Mesenteric fat pad (tissue), 1 donor: ENCODE measurements at places on chromosomes 12 and 14. TPM values are rescaled to one million over a fixed set of nuclear protein-coding genes. Genes with fewer than 3 reads are reported as not detected.

GRCh38 chr12:70255311-70255710, 12.1 kb downstream of the CNOT2 start:
- no peak for DNase-seq

DNA sequence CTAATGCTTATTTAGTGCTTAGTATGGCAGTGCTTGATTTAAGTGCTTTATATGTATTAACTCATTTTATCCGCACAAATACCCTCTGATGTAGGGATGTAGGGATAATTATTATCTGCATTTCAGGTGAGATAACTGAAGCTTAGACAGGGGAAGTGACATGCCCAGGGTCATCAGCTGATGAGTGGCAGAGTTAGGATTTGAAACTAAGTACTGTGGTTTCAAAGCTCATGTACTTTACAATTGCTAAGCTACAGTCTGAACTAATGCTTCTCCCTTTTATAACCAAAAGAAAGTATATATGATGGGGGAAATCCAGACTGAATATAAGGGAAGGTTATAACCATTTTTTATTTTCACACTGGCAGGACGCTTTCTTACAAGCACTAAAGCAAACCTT, 229.6 kb upstream of the NAV3 start:
- DNase-seq, result no peak

BLOC1S1 gene
- total RNA-seq, result 136 TPM

GRCh38 chr12:67669934-67670631, 21.5 kb downstream of the DYRK2 start:
- DNase-seq, result no peak

ADAMTS20 gene
- total RNA-seq, result not detected

ANKRD52 gene
- total RNA-seq, result 46.8 TPM

TPI1 gene
- 383 TPM for total RNA-seq

DNA sequence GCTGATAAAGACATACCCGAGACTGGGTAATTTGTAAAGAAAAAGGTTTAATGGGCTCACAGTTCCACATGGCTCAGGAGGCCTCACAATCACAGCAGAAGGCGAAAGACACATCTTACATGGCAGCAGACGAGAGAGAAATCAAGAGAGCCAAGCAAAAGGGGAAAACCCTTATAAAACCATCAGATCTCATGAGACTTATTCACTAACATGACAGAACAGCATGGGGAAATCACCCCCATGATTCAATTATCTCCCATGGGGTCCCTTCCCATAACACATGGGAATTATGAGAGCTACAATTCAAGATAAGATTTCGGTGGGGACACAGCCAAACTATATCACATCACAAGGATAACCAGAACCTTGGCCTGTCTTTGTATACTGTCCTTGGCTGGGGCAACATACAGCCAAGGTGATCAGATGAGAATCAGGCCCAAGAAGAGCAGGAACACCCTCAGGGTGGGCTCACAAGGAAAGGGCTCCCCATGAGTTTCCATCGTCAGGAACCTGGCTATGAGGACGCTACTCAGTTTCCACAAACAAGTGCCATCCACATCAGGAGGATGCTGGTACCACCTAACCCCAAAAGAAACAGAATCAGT, 152.7 kb downstream of the FOXN3 start:
- DNase-seq, result no peak

FIGNL2 gene
- total RNA-seq, result 1.3 TPM

ESRRB gene
- 0.22 TPM for total RNA-seq
